ENCODE measurements at places on chromosomes 12 and 14.

DNA sequence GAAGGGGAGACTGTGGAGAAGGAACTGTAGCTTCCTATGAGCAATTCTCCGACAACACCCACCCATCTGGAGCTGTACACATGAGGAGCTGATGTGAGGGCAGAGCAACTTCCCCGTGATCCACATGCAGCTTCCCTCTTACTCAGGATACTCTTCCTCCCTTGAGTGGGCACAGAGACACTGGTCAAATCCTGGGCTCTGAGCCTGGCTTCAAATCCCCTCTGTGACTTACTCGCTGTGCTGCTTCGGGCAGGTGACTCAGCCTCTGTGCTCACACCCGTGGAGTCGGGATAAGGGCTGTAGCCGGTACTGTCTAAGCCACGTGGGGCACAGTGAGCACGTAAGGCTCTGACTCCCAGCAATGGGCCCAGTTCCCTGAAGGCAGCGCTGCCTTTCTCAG lies 31.1 kb downstream of the ZFYVE21 start:
- DNase-seq = no peak

GRCh38 chr12:107490010-107490409 lies 195.6 kb upstream of the PWP1 start:
- peak; percentile 69 for DNase-seq

DNA sequence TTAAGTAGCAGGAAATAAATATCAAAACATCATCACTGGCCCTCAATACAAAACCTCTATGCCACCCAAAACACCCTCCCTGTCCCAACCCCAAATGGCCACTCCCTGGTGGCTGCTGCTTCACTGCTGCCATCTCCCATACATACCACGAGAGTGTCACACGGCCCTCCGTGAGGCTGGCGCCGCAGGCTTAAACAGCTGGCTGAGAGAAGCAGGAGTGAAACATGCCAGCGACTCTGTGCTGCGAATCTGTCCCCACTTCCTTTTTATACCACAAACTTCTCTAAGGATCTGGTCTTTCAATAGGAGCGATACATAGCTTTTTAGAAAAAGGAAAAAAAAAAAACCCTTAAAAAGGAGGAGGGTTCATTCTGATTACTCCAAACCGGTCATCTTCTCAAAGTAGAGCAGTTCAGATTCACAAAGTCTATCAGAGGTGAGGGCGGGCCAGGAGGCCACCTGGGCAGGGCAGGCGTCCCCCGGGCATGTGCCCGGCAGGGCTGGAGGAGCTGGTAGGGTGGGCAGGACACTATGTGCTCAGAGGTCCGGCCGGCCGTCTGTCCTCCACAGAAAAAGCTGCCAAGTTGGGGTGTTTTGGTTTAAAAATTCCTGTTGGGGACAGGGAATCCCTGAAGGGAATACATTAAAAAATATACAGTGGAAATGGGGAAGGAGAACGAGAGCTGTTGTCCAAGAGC lies 26.5 kb downstream of the MAX start:
- DNase-seq = no peak

GRCh38 chr14:33515441-33515840 lies 435.4 kb downstream of the EGLN3 start:
- DNase-seq = no peak

- no peak for DNase-seq
Measured at GRCh38 chr12:101230547-101230946, 20.5 kb upstream of the SLC5A8 start.

GRCh38 chr12:51187370-51187987 lies 14.5 kb upstream of the TFCP2 start:
- peak; percentile 76 for DNase-seq

DNA sequence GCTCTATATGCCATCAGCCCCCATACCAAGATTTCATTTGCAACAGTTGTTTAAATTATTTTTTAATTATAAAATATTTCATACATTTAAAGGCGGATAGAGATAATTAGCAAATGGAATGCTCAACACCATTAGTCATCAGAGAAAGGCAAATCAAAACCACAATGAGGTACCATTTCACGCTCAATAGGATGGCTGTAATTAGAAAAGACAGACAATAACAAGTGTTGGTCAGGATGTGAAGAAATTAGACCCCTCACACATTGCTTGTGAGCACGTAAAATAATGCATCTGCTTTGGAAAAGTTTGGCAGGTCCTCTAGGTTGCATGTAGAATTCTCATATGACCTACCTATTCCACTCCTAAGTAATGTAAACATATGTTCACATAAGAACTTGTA lies 35.3 kb upstream of the EPS8 start:
- DNase-seq = no peak

DNA sequence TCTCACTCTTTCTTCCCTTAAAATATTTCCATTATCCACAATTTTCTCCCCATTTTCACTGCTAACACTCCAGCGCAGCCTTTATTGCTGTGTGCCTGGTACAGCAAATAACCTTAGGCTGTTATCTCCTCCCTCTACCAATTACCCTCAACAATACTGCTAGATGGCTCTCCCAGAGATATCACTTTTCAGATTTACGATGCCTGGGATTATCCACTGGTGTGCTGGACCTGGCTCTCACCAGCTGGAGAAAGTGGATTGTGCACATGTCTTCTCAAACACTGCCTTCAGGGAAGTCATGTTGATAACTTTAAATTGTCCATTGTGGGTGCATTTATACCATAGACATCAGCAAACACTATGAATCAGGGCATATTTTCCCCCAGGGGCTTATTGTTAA lies 101.9 kb upstream of the ADAMTS20 start:
- peak; percentile 44 for DNase-seq

DNA sequence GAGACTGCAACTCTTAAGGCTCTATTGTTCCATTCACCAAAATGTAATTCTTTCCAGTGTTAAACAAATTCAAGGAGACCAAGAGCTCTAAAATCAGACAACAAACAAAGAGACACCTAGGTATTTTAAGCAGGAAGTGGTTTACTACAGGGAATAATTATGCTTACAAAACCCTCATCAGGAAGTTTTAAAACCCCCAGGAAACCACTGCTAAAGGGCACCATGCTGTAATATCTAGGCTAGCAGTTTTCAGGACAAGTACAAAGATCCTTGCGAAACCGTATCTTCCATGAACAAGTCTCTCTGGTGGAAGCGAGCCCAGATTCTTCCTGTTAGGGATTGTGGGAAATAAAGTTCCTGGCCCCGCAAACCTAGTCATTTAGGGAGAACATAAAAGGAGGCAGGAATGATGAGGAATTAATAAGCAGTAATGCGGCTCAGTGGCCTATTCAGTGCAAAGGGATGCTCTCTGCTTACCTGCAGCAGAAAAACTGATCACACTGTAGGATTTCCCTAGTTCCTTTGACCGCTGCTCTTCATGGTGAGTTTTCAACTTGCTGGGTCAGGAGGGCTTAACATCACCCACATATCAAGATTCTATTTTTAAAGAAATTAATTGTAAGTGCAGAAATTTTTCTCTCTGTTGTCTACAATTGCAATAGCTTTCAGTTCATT lies 42.8 kb downstream of the ACSM4 start:
- DNase-seq = no peak

GRCh38 chr12:57430112-57430930 lies 522 bp downstream of the R3HDM2 start:
- no peak for DNase-seq

DNA sequence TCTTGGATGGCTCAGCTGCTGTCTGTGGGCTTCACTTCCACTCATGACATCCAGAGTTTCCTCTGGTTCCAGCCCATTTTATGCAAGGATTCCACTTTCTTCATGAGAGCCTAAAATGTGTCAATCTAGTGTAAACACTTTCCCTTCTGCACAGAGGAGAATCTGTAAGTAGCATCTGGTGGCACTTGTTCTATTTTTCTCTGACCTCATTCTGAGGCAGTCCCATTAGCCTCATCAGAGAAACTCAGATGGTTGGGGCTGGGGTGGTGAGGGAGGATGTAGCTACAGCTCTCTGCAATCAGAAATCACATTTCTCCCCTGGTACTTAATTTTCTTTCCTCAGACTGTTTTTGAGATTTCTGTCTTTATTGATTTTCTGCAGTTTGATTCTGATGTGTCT lies 81.6 kb downstream of the PRMT8 start:
- DNase-seq = peak; percentile 40

GRCh38 chr14:93643676-93644075 lies 144.6 kb downstream of the PRIMA1 start:
- no peak for DNase-seq

DNA sequence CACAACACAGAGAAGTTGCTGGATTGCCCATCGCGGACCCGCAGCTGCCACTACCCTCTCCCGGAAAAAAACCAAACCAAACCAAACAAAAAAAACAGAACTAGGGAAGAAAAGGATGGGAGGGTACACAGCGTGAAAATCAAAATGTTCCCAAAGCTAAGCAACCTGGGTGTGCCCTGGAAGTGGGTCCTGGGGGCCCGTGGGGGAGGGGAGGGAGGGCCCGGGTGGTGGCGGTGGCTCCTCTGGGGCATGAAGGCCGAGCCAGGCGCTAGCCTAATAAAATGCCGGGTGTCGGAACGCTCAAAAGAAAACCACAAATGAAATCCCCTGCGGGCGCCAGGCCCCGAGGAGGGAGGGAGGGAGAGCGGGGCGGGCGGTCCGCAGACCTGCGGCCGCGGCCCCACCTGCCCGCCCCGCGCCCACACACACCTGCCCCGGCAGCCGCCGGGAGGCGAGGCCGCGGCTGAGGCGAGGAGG lies 787 bp downstream of the HECTD4 start:
- DNase-seq = peak; percentile 5

DNA sequence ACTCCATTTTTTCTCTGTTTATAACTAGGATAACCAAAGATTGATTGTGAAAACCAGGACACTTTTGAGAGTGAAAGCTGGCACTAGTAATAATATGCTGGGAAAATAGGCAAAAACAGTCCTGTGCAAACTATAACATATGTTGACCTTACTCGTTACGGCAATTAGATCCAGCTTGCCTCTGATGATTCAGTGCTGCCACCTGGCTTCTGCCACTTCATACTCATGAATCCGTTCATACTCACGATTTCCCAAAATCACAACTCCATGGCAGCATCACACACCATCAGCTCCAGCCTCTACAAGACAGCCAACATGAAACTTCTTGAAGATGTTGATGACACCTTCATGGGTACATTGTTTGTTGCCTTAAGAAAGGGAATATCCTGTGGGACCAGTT lies 49.1 kb upstream of the CAND1 start:
- peak; percentile 69 for DNase-seq

DNA sequence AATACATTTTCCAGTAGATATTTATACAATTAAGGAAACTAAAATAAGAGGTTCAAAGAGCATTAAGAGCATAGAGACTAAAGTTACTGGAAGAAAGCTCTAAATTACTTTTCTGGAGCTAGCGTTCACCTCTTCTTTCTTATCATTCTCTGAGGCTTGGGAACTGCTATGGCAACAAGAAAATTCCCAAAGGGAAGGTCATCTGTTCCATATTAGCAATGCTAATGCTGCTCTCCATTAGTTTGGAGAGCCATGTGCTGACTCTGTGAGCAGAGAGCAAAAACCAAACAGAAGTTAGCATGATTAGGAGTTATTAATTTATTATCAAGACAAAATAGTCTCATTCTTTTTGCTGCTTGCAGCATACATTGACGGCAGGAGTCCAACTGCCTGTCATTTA lies 143.1 kb upstream of the SLC16A7 start:
- DNase-seq = peak; percentile 19

DNA sequence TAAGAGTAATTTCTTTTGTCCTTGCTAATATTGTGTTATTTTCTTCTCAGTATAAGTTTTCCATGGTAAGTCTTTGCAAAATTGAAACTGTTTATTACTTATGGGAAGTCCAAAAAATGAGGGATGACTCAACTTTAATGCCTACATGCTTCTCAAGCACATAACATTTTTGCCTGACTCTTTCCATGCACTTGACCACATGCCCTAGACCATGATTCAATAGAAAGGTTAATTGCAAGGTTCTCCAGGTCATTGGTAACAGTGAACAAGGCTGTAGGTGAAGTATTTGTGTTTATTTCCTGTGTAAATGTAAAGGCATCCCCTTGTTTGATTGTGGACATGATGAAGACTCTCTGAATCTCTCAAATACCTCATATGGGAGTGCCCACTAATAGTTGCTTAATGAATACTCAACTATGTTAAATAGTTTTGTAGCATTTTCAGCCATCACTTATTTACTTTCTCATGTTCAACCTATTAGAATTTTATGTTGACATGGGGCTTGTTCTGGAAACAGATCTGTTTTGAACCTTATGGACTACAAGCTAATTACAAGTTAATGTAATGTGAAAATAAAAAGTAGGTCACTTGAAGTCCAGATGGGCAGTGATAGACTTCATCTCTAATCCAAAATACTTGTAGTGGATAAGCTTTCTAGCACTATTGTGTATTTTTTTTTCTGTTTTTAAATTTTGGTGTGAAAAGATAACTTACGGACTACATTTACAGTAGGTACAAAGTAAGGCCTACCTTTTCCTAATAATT lies 131.7 kb downstream of the TMTC2 start:
- no peak for DNase-seq

Measured in NCI-H524 (cell line).